ENCODE measurements at places on chromosomes 16 and 17.

GRCh38 chr16:49912721-49913120 lies 56.8 kb upstream of the ZNF423 start:
- no peak for DNase-seq

DNA sequence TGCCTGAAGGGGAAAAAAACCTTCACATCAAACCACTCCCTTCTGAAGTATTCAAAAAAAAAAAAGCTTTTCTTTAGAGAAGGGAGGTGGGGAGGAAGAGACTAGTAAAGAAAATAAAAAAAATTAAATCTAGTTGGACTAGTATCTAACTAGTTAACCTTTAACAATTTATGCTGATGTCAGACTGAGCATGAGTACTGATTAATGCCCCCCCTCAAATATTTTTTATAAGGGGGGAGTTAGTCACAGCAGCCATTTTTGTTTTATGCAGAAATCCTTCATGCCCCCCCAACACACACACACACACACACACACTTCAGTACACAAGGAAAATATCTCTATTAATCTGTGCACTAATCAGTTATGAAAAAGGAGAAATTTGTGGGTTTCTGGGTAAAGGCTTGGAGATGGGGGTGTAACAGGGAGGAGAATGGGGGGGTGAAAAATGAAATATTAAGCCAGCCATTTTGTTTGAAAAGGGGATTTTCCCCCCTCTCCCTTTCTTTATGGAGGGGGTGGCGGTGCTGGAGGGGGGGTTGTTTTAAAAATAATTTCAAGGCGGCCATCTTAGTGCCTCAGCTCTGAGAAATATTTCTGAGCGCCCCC lies 4.7 kb upstream of the CHD3 start:
- peak; percentile 50 for DNase-seq

DNA sequence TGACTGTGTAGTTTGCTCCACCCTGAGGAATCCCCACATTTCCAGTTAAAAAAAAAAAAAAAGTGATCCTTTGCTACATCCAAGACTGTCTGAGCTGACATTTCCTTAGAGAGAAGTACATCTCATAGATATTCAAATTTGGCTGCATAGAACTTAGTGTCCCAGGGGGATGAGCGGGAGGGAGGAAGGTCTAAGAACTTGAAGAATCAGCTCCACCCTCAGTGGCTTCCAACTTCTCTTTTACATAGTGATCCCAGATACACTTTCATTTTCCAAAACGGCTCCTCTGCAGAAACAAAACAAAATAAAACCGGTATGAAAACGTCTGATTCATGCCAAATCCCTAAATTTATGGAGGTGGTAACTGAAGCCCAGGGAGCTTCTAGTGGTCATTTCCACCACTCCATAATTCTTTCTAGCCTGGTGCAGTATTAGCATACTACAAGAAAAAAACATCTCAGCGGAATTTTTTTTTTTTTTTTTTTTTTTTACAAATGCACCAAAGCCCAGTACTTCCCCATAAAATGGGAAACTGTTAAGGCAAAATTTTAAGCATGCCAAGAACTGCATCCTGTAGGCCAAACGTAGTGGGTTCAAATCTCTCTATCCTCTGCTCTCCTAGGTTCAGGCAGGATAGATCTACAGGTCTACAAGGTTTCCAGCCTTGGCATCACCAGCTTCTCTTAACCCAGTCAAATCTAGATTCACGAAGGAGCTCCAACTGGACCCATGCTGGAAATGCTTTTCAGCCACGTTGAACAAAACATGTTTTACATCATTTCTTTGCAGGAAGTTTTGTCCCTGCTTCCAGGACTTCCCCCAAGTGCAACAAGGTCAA lies 29.3 kb downstream of the MAF start:
- no peak for DNase-seq

- no peak for DNase-seq
Observed at GRCh38 chr17:58870747-58871146, 115.1 kb downstream of the PPM1E start.

DNA sequence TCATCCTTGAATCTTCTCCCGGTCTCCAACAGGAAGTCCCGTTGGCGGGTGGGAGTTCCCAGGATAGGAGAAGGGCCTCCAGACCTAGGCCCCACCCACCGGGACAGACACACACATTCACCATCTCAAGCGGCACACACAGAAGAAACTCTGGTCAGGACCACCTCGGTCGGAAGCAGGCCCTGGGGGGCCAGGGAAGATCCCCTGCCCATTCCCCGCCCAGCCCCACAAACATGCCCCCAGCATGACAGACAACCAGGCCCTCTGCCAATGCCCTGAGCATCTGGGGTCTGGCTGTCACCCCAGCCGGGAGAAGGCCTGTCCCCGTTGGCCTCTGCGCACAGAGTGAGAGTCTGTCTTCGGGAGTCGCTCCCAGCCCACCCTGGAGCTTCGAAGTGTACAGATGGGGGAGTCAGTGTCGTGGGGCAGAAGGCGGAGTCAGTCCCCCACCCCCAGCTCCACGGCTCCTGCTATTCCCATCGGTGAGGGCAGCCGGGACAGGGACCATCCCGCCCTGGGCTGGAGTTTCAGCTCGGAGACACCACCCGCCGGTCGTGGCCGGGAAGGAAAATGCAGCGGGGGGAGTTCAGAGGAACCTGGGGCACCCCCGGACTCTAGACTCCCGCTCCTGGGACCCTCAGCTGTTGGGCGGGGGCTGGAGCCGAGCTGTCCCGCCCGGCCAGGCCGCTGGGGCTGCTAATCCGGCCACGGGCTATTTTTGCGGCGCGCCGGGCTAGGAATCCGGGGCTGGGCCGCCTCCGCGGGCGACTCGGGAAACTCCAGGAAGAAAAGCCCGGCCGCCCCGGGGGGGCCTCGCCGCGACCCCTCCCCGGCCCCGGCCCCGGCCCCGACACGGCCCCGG lies 660 bp downstream of the RHBDF1 start:
- no peak for DNase-seq

GRCh38 chr17:67682196-67682595 lies 35.5 kb upstream of the NOL11 start:
- no peak for DNase-seq

- no peak for DNase-seq
Observed at GRCh38 chr16:20064520-20064919, 9.2 kb downstream of the GPR139 start.

DNA sequence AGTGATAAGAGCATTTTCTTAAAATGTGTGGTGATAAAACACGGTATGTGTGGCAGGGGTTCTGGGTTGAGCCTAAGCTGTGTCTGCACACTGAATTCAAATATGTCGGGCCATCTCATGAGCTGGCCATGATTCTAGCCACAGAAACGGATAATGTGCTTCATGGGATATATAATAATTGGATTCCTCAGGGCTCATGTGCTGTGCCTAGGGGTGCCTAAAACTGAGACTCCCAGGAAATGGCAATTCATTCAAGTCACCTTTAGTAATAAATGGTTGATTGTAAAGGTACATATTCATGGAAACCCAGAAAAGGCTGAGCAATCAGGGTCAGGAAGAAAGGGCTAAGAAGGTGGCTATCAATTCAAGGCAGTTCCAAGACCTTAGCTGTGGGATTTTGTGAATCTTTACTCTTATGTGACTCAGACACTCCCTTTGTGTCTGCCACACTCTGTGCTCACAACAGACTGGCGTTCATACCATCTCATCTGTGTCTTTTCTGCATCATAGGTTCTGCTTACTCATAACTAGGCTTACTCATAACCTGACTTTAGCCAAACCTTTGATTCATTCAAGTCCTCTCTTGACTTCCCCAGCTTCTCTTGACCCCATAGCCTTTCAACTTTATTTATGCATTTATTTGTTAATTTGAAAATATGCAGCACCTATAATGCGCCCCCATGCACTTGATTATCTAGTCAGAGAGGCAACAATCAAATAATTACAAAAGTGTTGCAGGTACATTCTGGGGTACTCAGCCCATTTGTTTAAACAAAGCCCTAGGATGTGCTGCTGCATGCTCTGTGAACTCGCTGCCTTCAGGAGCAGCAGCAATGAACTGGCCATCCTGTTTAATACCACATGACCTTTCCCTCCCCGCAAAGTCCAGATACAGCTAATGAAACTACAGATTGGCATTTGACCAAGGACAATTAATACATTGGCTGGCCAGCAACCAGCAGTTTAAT lies 28.4 kb upstream of the MED13 start:
- no peak for DNase-seq

GRCh38 chr17:19247473-19247872 lies 10.3 kb downstream of the EPN2 start:
- DNase-seq = no peak

DNA sequence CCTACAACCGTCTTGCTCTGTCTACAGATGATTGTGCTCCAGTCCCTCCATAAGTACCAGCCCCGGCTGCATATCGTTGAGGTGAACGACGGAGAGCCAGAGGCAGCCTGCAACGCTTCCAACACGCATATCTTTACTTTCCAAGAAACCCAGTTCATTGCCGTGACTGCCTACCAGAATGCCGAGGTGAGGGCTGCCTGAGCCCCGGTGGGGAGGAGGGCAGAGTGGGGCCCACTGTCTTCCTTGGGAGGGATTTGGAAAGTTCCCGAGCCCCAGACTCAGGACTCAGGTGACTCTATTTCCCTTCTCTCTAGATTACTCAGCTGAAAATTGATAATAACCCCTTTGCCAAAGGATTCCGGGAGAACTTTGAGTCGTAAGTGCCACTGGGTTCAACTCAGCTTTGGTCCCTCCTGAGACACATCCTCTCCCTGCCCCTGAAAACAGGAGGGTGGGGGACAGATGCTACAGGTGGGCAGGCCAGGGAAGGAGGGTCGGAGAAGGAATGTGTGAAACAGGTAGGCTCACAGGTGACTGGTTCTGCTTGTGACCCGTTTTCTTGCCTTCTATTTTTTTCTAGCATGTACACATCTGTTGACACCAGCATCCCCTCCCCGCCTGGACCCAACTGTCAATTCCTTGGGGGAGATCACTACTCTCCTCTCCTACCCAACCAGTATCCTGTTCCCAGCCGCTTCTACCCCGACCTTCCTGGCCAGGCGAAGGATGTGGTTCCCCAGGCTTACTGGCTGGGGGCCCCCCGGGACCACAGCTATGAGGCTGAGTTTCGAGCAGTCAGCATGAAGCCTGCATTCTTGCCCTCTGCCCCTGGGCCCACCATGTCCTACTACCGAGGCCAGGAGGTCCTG lies 11.4 kb downstream of the TBX21 start:
- no peak for DNase-seq

DNA sequence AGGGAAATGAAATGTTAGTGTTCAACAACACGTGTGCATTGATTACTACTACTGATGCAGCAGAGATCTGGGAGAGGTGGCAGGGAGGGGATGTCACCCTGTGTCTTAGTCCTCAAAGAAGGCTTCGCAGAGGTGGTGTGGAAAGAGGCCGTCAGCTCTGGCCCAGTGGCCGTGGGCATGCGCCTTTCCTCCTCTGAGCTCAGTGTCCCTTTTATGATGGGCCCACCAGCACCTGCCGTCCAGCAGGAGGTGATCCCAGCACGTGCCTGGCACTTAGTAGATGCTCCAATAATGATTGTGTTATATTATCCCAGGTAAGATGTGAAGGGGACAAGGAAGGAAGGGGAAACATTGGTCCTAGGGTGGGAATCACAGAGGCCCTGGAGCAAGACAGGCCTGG lies 106.2 kb downstream of the CLEC16A start:
- no peak for DNase-seq

DNA sequence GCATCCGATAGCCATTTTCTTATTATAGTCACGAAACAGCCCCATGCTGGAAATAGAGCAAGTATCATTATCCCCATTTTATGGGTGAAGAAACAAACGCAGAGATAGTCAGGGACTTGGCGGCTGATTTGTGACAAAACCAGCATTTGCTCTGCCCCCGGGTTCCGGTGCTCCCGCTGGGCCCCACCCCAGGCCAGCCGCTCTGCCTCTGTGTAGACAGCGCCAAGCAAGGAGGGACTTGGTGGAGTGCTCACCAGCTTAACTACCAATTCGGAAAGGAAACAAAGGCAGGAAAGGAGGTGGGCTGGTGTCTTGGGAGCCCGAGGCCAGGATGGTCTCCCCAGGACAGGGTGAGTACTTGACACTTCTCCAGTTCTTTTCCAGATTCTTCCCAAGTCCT lies 10.0 kb downstream of the SRL start:
- DNase-seq = no peak

DNA sequence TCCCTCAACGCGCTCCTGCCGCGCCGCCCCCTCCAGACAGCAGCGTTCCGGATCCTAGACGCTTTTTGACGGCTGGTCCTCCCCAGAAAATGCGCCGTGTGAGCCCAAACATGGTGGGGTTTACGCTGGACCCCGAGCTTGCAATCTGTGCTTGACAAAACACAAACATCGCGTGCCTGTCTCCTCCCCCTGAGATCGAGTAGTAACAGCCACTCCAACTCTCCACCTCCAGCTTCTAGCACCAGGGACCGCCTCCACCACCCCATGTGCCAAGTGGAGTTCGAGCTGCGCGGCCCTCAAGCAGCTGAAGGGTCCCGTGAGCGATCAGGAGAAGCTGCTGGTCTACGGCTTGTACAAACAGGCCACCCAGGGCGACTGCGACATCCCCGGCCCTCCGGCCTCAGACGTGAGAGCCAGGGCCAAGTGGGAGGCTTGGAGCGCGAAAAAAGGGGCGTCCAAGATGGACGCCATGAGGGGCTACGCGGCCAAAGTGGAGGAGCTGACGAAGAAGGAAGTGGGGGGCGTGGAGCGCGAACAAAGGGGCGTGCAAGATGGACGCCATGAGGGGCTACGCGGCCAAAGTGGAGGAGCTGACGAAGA lies 656 bp upstream of the GEMIN4 start:
- no peak for DNase-seq

DNA sequence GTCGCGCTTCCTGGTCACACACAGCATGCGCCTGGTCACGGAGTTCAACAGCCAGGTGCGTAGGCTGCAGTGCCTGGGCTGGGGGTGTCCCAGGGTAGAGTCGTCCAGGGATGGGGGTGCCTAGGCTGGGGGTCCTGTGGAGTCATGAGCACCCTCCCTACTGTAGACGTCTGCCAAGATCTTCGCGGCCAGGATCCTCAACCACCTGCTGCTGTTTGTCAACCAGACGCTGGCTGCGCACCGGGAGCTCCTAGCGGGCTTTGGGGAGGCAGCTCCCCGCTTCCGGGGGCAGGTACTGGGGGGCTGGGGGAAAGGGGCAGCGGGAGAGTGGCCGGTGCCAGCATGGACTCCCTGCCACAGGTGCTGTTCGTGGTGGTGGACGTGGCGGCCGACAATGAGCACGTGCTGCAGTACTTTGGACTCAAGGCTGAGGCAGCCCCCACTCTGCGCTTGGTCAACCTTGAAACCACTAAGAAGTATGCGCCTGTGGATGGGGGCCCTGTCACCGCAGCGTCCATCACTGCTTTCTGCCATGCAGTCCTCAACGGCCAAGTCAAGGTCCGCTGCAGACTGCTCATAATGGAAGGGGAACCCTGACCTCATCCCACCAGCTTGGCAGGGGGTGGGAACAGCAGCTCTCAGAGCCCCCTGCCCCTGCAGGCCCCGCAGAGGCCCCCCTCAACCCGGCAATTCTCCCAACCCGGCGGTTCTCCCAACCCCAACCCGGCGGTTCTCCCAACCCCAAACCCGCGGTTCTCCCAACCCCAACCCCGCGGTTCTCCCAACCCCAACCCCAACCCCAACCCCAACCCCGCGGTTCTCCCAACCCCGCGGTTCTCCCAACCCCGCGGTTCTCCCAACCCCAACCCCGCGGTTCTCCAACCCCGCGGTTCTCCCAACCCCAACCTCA lies 2.4 kb downstream of the PDIA2 start:
- DNase-seq = no peak
